ENCODE measurements at places on chromosomes 5 and 9. TPM values are rescaled to one million over a fixed set of nuclear protein-coding genes. Genes with fewer than 3 reads are reported as not detected.
A peak's percentile ranks its signal among the peaks of the same experiment; 100 is the strongest.

DNA sequence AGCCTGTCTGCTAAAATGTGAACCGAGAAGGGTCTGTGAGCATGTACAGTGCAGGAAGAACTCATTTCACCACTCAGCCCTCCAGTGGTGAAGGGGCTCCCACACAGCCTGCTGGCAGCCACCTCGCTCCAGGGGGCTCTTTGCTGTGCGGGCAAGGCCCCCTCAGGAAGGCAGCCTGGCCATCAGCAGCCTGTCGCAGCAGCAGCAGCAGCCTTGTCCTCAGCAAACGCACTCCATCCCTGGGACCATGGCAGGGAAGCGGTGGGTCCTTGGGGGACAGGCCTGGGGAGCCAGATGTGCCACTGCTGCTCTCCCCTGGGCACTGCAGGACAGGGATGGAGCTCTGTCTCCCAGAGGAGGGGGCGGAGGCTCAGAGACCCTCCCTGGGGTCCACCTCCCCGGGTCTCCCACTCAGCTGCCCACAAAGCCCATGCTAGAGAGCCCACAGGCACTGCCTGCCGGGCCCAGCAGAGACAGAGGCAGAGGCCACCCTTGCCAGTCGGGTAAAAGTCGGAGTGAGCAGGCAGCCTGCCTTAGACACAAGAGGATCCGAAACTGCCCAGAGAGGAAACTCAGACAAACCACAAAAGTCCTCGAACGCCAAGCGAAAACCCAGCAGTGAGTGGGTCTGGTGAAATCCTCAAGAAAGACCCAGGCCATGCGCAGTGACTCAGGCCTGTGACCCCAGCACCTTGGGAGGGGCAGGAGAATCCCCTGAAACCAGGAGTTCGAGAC, 8.0 kb downstream of the BRD3 start:
- no peak for DNase-seq

DNA sequence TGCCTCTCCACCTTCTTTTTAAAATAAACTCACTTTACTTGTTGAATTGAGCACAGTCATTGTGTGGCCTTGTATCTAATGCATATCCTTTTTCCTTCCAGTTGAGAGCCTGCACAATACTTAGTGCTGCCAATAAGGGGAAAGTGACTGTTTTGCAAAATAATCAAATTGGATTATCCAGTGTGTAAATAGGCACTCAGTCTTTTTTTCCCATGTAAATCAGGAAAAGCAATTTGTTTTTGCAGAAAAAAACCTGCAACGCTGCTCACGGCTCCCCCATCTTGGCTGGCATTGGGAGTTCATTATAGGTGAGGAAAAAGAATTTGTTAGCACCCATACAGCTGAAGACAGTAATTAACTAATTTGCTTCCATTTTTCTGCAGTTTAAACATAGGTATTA, 299.9 kb downstream of the CSNK1G3 start:
- DNase-seq = no peak

- no peak for DNase-seq
These were observed 15.2 kb downstream of the NANS start for GRCh38 chr9:98071737-98072136.

- no peak for DNase-seq
These were observed 44.2 kb upstream of the BOD1 start for GRCh38 chr5:173660481-173661280.

DNA sequence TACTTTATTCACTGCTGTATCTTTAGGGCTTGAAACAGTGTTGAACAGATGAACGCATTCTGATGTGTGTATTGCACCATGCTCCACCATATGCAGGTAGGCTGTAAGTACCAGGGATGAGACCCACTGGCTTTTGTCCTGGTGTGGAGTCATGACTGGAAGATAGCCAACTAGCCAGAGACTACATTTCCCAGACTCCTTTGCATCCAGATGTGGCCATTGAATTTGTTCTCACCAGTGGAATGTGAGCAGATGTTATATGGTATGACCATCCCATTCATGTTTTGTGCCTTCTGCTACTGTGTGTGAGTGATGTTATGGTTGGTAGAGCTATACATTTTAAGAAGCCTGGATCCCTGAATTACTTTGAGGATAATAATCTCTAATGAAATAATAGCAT, 7.4 kb upstream of the FBXL7 start:
- no peak for DNase-seq

GRCh38 chr5:72906806-72907205, 49.0 kb upstream of the FCHO2 start:
- no peak for DNase-seq

- DNase-seq = no peak
These were observed 196.5 kb upstream of the EFNA5 start for GRCh38 chr5:107867266-107867665.

- no peak for DNase-seq
These were observed 54.6 kb downstream of the FYB1 start for GRCh38 chr5:39164529-39165402.

DNA sequence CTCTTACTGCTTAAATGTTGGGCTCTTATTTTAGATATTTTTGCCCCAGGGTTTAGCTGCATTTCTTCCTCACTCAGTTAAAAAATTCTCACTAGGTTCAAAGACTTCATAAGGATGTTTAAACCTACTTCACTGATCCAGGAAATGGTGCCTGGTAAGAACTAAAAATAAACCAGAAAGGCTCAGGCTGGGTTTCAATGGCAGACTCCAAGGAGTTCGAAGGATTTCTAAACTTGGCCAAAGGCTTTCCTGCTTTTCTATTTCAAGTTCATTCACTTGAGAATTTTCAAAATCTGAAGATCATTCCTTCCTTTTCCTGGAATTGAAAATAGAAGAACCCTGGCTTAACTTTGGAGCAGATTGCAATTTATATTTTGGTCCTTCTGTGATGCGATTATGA, 193.0 kb upstream of the MAP1B start:
- no peak for DNase-seq

- DNase-seq = no peak
These were observed 374.5 kb upstream of the DAB2 start for GRCh38 chr5:39799242-39799641.

DNA sequence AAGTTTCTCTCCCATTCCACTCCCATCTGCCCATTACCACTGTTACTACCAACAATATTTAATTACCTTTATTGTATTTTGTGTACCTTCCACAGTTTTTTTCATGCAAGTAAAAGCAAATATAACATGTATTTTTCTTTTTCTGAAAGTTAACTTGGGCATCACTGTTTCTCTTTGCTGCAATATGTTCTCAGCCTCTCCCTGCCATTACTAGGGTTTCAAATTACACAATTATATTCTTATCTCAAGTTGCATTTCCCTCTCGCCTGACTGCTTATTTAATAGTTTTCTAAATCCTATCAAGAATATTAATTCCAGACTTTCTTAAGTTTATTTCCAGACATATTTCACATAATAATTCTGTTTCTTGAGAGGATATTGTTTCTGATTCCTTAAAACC, 46.9 kb upstream of the GAS1 start:
- DNase-seq = no peak

GRCh38 chr9:74804018-74804385, 83.7 kb downstream of the TRPM6 start:
- DNase-seq = peak; percentile 46

DNA sequence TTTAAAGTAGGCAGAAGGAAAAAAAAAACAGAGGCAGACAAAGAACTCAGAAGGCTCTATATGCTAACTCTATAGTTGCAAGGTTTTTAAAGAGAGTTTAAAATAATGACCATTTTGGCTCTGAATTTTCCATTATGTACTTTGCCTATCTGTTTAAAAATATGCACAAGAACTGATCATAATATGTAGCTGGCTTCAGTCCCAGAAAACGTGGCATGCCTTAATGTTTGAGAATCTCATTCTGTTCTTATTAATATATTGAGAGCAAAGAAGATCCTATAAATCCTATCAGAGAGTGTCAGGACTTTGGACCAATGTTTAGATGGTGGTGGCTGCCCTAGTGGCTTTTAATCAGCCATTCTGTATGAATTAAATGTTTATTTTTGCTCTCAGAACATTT, 121.5 kb downstream of the JMY start:
- no peak for DNase-seq

- no peak for DNase-seq
These were observed 47.3 kb upstream of the COL5A1 start for GRCh38 chr9:134594078-134594941.

GRCh38 chr5:159797261-159797970, 118.9 kb upstream of the ADRA1B start:
- no peak for DNase-seq

GRCh38 chr5:179140293-179140692, 80.1 kb downstream of the ZNF354C start:
- no peak for DNase-seq

DNA sequence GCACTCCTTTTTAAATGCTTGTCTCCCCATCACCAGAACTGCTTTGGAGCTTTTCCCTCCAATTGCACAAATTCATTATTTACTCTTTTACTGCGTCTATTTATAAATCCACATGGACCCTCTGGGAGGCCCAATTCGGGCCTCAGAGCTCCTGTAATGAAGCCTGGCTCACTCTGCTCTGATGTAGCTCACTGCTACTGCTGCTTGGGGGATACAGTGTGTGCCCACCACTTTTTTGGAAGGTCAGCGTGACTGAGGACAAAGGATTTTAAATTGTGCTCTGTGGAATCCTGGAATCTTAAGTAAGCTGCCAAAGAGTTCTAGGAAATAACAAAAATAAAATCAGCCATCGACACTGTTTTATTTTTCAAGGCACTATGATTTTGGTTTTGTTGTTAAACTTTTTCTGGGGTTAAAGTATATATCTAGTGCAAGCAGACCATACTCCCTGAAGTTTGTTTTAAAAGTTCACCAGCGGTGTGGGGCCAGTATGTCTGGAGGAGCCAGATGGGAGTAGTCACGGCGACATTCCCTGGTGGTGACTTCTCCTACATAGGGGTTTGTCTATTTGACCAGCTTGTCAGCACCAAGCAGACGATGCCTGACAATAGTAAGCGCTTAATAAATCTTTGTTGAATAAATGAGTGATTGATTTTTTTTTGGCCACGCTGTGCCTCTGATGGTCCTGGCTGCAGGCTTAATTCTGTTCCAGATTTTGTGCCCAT, 142.8 kb downstream of the TMEM38B start:
- DNase-seq = no peak

DNA sequence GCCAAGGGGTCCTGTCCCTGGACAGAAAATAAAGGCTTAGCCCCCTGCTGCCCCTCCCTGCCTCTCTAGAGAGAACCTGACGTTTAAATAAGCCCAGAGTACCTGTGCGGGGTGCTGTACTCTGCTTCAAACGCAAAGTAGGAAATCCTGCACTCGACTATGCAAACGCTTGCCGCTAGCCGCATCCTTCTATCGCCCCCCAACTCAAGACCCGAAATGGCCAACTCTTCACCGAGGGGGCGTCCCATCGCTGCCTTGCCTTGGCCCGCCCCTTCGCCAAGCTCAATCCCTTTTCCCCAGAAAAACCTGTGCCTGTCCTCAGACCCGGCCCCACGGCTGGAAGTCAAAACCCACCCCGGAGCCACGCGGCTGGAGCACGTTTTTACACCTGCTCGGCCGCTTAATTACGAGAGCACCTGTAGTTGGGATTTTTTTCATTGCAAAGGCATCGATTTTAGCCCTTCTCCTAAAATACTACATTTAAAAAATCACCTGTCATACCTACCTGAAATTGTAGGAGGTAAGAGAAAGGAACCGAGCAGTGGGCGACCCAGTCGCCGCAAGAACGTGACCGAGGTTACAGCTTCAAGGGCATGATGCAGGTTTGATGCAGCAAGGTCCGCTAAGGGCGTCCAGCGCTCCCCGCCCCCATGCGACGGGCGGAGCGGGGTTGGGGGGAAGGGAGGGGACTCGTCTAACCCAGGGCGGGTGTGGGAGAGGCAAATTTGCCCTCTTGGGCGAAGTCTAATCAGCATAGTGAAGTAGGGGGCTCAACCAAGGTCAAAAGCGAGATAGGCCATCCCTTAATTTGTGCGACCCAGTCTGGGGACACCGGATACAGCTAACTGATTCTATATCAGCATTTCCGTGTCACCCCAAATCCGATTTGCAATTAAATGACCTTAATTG, 3.5 kb downstream of the ELAVL2 start:
- no peak for DNase-seq

- DNase-seq = no peak
These were observed 101.4 kb downstream of the PRKACG start for GRCh38 chr9:68912561-68912960.

DNA sequence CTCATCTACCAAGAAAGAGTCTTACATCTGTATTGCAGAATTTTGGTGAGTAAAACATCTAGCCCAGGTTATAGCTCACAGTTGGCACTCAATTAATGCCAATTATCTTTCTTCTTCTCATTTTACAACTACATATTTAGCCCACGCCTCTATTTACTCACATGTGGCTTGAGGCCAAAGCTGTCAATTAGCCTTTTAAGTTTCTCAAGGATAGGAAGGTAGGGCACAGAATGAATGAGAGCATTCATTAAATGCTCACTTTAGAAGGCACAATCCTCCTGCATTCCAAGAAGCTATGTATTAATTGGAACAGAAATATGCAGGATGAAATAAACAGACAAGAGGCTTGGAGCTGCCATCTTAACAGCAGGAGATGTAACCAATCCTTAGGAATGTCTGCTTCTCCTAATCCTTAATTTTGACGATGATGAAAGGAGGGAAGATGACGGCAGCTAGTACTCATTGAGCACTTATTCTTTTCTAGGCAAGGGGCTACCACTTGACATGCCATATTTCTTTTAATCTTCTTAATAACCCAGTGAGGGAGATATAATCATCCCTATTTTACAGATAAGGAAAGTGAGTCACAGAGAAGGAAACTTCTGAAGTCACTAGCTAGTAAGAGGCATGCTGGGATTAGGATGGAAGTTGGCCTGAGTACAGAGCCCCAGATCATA, 30.8 kb upstream of the PANK3 start:
- DNase-seq = no peak

- peak; percentile 79 for DNase-seq
These were observed 5.4 kb upstream of the TIFAB start for GRCh38 chr5:135457424-135458071.

DNA sequence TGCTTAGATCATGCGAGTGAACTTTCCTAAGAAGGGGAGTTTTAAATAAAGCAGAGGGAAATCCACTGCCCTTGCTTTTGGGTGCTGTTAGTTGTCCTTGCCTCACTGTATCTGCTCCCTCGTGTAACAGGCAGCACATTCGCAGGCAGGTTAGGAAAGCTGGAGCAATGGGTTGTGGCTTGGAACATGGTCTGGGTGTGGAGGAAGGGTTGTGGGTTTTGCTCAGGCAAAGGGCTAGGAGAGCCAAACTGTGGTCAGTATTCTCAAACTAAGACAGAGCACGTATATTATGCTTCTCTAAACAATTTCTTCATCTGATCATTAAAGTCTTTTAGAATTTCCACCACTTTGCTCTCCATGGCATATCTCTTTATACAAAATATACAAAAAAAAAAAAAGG, 135.7 kb downstream of the FANCC start:
- no peak for DNase-seq

- peak; percentile 32 for DNase-seq
These were observed 152.1 kb downstream of the FSTL4 start for GRCh38 chr5:133460172-133460758.

- no peak for DNase-seq
These were observed 17.0 kb downstream of the TTLL11 start for GRCh38 chr9:122076117-122076516.

PRRX2 gene
- total RNA-seq = 1.2 TPM

CDKN2A gene
- 1.0 TPM for total RNA-seq

FAF2 gene
- 48.3 TPM for total RNA-seq

GRXCR2 gene
- total RNA-seq = not detected

RLN1 gene
- total RNA-seq = not detected

FOXD4L5 gene
- total RNA-seq = not detected

All from dermis blood vessel endothelial cell (primary cell).